ENCODE measurements at places on chromosomes 7 and 10. TPM values are rescaled to one million over a fixed set of nuclear protein-coding genes. Genes with fewer than 3 reads are reported as not detected.

CREM gene
- 78.3 TPM for total RNA-seq

MSMB gene
- total RNA-seq, result not detected

ELMO1 gene
- 68.5 TPM for total RNA-seq

BTBD16 gene
- total RNA-seq, result not detected

CALD1 gene
- total RNA-seq, result not detected

IL15RA gene
- total RNA-seq, result 18.1 TPM

VCL gene
- 31.2 TPM for total RNA-seq

Data from activated CD8-positive, alpha-beta T cell treated with anti-CD3 and anti-CD28 coated beads, Interleukin-2, amount 10 ng/mL, durations not matched to agents 7 days and 5 days (primary cell).